ENCODE measurements at places on chromosomes 3 and 15. TPM values are rescaled to one million over a fixed set of nuclear protein-coding genes. Genes with fewer than 3 reads are reported as not detected.

YEATS2 gene
- 72.2 TPM for total RNA-seq

EFHB gene
- total RNA-seq = not detected

ZBED2 gene
- not detected for total RNA-seq

GOLGA8R gene
- total RNA-seq = 0.74 TPM

ADGRG7 gene
- not detected for total RNA-seq

FGF7 gene
- not detected for total RNA-seq

DCLK3 gene
- total RNA-seq = not detected

Data from OCI-LY7 (cell line).